ENCODE measurements at places on chromosomes 2 and 18. TPM values are rescaled to one million over a fixed set of nuclear protein-coding genes. Genes with fewer than 3 reads are reported as not detected.

The SERPINB11 gene
- total RNA-seq = not detected

The SH3BP4 gene
- total RNA-seq = 19.9 TPM

- DNase-seq = no peak
Measured at GRCh38 chr2:49812730-49813129, 658.4 kb upstream of the FSHR start.

- peak; percentile 24 for DNase-seq
Measured at GRCh38 chr2:64108666-64109241, 35.5 kb downstream of the PELI1 start.

GRCh38 chr2:127811397-127812321 lies 688 bp upstream of the WDR33 start:
- DNase-seq = no peak
